Activated T-cell treated with anti-CD3 and anti-CD28 coated beads, Interleukin-2, amount 50 U/mL, for 4 hours (primary cell): ENCODE measurements at places on chromosomes 7 and 10.

GRCh38 chr10:12225444-12225843 is 29.5 kb downstream of the CDC123 start:
- DNase-seq: no peak

DNA sequence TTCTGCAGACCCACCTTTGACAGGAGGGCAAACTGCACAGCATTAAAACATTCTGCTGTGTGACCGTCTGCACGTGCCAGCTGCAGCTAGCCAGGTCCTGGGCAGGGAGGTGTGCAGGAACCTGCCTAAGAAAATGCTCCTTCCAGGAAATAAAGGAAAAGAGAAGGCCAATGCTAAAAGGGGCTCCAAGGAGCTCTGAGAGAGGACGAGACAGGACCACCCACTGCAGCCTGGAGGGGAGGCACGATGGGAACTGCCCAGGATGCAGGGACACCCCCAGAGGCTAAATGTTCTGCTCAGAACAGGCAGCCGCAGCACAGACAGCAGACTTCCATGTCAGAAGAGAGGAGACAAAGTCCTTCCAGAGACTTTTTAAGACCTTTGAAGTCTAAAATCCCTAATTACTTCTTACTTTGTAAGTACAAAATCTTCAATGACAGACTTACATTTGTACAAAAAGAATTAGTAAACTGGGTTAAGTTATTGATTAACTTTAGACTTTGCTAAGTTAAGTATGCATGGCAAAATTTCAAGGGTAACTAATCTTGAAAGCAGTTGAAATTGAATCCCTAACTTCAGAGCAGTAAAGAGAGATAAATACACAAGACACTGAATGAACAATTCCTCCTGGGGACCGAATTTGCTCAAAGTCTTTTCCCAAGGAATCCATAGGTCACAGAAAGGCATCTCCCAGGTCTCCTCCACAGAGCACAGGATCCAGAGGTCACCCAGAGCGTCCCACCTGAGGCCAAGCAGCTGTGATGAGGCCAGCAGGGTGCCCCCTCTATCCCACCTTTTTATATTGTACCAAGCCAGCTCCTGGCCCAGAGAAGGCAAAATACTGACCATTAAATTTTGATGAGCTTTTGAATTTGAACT is 21.5 kb downstream of the HSPA12A start:
- no peak for DNase-seq

DNA sequence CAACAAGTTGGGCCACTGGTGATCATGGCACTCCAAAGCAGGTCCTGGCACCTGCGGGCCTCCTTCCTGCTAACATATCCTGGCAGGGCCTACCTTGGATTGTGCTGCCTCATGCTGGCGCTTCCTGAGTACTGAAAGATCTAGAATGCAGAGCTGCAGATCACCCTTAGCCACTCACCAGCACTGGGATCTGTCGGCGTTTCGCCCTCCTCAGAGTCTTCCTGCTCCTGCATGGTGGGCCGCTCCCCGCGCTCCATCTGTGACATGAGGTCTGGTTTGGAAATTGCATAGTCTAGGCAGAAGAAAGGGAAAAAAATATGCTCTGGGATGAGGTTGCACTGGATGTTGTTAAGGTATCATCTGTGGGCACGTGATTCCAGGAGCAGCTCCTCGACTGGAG is 10.0 kb downstream of the ZNF777 start:
- DNase-seq: no peak

DNA sequence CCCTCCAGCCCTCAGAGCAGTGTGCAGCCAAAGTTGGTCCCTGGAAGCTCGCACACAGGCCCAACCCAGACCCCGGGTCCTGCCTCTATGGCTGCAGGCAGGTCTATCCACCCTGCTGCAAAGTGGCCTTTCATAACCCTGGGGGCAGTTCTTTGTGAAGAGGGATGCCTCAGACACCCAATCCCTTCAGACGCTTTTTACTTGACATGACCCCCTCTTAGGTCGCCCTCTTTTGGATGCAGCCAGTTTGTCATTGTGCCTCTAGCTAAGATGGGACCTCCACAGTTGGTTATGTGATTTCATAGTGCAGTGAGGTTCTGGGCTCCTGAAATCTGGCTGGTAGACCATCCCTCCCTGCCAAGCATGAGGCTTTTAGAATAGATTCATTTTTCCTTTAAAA is 27.3 kb downstream of the SMKR1 start:
- no peak for DNase-seq

GRCh38 chr10:71708301-71708703 is 11.3 kb downstream of the C10orf105 start:
- peak; percentile 69 for DNase-seq

DNA sequence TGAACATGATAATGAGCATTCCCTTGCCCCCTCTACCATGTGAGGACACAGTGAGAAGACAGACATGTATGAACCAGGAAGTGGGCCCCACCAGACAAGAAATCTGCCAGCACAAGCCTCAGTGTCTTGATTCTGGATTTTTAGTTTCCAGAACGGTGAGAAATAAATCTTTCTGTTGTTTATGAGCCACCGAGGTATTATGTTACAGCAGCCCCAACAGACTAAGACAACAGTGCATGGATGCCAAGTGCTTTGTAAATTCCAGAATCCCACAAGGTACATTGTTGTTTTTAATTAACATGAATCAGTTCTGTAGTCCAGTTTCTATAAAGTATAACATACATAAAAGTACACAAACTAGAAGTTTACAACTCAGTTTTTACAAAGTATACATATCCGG is 162.2 kb downstream of the ARHGAP21 start:
- no peak for DNase-seq

GRCh38 chr7:134752006-134752760 is 27.3 kb upstream of the CALD1 start:
- no peak for DNase-seq

DNA sequence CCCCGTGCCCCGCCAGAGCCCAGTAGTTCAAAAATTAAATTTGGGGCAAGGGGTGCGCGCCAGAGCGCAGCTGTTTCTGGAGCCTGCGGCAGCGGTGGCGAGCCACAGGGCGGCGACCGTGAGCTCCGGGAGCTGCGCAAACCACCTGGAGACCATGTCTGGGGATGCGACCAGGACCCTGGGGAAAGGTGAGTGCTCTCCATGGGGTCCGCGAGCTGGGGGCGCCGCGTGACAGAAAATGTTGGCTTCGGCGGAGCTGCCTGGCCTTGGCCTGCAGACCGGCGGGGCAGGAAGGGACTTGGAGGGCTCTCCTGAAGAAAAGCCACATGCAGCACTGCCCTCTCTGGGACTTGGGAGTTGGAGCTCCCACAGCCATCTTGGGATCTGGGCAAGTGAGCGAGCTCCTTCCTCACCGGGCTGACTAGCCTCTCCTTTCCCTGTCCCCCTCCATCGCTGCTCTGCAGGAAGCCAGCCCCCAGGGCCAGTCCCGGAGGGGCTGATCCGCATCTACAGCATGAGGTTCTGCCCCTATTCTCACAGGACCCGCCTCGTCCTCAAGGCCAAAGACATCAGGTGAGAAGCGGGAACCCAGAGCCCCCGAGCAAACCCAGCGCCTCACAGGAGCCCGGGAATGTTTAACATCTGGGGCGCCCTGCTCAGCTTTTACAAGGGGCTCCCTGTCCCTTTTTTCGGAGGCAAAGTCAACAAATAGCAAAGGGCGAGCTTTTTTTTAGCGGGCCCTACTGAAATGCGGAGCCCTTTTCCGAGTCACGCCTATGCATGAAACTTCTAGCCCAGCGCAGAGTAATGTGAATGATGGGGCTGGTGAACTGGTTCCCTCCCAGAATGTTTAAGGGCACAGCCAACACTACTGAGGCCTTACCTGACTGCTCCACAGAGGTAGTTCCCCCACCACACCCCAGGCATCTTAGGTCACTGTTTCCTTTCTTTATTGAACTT is 6.1 kb downstream of the GSTO2 start:
- DNase-seq: peak; percentile 47

DNA sequence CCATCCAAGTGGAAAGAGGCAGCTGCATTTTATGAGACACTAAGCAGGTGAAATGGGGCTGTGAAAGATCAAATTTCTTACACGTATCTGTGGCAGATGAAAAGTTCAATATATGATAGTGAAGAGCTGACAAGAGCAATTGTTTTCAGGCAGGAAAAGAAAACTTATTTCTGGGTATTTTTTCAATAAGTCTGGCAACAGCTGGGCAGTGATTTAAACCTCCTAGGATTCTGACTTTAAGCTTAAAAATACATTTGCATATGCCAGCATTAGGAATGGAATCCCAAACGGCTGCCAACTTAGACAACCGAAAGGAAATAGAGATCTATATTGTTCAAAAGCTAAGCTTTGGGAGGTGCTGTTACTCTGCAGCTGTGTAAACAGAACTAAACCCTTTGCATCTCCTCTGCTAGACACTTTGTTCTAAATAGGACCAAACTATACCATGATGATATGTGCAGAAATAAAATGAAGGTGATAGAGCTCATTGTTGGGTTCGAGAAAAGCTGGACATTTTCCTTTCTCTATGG is 26.1 kb downstream of the DYNC1I1 start:
- DNase-seq: no peak

- DNase-seq: peak; percentile 32
Observed at GRCh38 chr10:6151087-6151977, 51.4 kb upstream of the PFKFB3 start.

DNA sequence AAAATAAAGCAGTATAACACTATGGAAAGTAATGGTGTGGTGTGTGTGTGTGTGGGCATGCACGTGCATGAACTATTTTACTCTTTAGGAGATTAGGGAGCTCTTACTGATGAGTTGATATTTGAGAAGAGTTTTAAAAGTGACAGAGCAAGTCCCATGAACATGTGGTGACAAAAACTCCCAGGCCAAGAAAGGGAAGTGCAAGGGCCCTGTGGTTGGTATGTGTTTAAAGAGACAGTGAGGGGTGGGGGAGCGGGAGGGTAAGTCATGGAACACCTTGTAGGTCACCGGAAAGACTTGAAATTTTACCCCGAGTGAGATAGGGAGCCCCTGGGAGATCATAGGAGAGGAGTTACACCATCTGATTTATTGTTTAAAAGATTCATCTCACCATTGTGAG is 63.3 kb downstream of the AKR1B1 start:
- DNase-seq: no peak
